DND-41 (cell line): ENCODE measurements at places on chromosomes 2 and 18.

DNA sequence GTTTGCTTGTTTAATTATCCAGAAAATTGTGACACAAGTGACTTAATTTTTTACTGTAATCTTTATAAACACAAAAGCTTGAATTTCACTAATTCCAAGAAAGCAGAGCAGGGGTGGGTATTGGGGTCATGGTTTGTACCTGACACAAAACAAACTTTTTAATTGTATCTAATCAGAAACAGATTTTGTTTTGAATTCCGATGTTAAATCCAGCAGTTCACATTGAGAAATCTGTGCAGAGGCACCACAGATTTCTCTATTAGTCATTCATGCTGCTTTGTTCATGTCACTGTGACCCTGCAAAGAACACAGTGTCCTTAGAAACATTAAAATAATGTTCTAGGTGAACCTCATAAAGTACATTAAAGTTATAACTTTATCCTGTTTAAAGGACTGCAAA lies 443.4 kb downstream of the NYAP2 start:
- no peak for DNase-seq

GRCh38 chr2:26579723-26580040 lies 61.5 kb downstream of the CIB4 start:
- no peak for DNase-seq

DNA sequence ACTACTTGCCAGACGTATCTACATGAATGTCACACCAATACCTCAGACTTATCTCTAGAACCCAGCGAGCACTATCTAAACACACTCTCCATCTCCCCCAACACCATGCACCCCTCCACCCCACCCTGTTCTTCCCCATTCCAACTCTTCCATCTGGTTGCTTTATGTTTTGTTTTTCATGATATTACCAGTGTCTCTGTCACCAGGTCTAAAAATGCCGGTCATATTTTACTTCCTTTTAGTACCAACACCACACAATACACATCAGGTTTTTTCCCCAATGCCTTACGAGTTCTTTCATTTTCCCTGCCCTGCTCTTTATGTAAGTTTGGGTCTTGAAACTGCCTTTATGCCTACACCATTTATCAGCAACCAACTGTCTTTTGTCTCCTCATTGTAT lies 10.2 kb upstream of the ITGA4 start:
- no peak for DNase-seq

- DNase-seq: no peak
Measured at GRCh38 chr2:228709788-228710371, 528.4 kb upstream of the SPHKAP start.

DNA sequence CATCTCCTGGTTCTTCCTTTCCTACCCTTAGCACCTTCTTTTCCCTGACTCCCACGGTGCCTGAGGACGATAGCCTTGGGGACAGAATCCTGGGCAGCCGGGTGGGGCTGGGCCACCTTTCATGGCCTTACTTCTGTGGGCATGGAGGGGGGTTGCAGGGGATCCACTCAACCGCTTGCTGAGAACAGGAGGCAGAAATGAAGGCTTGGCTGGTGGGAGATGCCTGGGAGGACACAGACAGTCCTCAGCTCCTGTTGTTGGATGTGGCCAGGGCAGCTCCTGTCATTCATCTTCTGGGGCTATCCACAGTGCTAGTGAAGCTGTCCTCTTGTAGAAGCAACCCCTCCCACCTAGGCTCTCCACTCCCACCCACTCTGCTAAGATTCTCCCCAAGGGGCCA lies 95.5 kb upstream of the CELF4 start:
- no peak for DNase-seq

DNA sequence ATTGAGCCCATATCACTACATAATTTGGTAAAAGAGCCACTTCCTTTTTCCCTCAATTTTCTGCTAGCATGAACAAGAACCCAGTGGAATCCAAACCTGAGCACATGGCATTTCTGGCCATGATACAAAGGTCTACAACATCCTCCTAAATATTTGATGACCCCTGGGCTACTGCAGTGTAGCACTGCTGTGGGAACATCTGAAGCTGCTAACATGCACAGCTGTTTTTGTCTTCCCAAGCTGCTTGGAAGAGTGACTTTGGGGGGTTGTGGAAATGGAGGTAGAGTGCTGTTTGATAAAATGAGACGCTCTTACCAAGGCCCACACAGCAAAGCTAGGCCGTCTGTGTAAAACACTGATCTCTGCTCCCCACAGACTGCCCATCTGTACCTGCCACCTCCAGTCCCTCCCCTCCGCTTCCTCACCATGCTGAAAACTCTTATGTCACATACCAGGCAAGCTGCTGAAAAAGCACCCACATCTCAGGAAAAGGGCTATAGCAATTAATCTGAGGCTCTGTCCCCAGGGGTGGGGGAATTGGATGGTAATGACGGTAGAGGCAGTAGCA lies 197.2 kb upstream of the HNRNPA3 start:
- DNase-seq: no peak

DNA sequence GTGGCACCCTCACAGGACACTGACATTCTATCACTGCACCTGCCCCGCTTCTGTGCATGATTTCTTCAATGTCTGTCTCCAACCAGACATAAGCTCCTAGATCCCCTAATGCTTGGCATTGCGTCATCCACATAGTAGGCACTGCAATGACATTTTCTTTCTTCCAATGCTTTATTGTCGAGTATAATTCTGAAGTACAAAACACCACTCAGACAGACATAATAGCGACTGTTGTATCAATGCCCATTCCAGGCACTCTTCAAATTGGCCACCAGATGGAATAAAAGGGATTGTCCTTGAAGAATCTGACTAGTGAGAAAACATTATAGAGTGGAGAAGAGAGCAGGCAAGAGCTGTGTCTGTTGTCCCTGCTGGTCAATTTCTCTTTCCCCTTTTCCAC lies 89.0 kb downstream of the LPIN1 start:
- no peak for DNase-seq

GRCh38 chr18:9068346-9068745 lies 34.2 kb upstream of the NDUFV2 start:
- no peak for DNase-seq

DNA sequence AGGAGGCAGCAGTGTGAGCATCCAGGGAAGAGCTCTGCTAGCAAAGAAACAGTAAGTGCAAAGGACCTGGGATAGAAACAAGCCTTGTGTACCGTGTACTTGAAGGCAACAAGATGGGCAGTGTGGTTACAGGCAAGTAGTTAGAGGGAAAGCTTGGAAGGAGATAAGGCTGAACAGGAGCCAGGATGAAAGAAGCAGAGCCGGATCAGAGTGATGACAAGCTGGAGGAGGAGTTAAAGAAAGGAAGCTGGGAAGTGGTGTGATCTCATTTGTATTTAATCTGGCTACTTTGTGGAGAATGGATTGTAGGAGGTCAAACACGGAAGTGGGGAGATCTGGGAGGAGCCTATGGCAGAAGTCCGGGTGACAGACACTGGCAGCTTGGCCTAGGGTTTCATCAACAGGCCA lies 44.7 kb upstream of the VPS54 start:
- DNase-seq: no peak

DNA sequence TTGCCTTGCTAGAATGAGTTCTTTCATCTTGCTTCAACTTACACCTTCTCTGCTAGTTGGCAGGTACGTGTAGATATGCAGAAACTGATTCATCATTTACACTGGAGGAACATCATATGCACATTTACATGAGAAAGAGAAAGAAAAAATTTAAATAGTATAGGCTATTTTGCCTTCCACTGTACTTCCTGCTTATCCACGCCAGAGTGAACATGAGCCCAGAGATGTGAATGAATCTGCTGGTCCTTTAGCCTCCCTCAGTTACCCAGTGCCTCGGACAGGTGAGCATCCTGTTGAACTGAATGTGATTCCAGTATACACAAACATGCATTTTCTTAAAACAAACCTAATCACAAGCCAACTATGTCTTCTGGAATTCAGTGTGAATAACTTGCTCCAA lies 83.6 kb downstream of the SESTD1 start:
- no peak for DNase-seq

- no peak for DNase-seq
Measured at GRCh38 chr18:37225279-37225678, 340.3 kb downstream of the CELF4 start.

GRCh38 chr2:209687323-209687969 lies 84.2 kb upstream of the UNC80 start:
- no peak for DNase-seq

GRCh38 chr2:190678444-190679162 lies 29.7 kb downstream of the NAB1 start:
- peak; percentile 39 for DNase-seq

GRCh38 chr2:176575237-176575744 lies 306.0 kb downstream of the MTX2 start:
- DNase-seq: no peak
